ENCODE measurements at places on chromosomes 16 and 17. TPM values are rescaled to one million over a fixed set of nuclear protein-coding genes. Genes with fewer than 3 reads are reported as not detected.

GRCh38 chr17:79340333-79341221 lies 266.0 kb downstream of the ENGASE start:
- no peaks in the 10 kb centered on the region for H3K36me3 ChIP-seq
- H3K27me3 ChIP-seq: no peaks in the 10 kb centered on the region
- DNase-seq: no peak
- H3K4me1 ChIP-seq: no peaks in the 10 kb centered on the region
- no peak overlapping the region for H3K27ac ChIP-seq
- no peak overlapping the region for H3K4me3 ChIP-seq

GRCh38 chr16:83966153-83966696 lies 1.8 kb upstream of the NECAB2 start:
- H3K4me1 ChIP-seq: no peaks in the 10 kb centered on the region
- H3K4me3 ChIP-seq: no peak overlapping the region

GRCh38 chr16:86966777-86967176 lies 350.4 kb downstream of the C16orf95 start:
- H3K27ac ChIP-seq: no peak overlapping the region
- H3K4me3 ChIP-seq: no peak overlapping the region
- H3K4me1 ChIP-seq: no peaks in the 10 kb centered on the region

- H3K27ac ChIP-seq: no peak overlapping the region
- H3K36me3 ChIP-seq: no peaks in the 10 kb centered on the region
- no peaks in the 10 kb centered on the region for H3K27me3 ChIP-seq
- no peak for DNase-seq
- no peaks in the 10 kb centered on the region for H3K4me1 ChIP-seq
These were observed 3.6 kb downstream of the FA2H start for GRCh38 chr16:74770831-74771526.

DNA sequence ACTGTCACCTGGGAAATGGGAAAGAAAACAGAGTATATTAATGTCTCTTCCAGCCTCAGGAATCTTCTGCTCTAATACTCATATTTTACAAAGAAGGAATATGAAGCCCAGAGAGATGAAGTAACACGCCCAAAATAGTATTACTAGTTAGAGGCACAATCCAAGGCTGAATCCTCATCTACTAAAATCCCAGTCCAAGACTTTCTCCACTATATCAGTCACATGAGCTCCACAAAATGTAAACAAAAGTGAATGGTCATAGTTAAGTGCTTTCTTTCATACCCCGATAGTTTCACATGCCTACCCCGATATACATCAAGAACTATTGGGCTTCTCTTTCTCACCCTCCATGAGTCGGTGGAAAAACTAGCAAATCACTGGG lies 965 bp downstream of the INTS2 start:
- peaks cover 3% of the 10 kb centered on the region for H3K36me3 ChIP-seq
- H3K4me3 ChIP-seq: peak overlapping the region; percentile 47
- DNase-seq: no peak

DNA sequence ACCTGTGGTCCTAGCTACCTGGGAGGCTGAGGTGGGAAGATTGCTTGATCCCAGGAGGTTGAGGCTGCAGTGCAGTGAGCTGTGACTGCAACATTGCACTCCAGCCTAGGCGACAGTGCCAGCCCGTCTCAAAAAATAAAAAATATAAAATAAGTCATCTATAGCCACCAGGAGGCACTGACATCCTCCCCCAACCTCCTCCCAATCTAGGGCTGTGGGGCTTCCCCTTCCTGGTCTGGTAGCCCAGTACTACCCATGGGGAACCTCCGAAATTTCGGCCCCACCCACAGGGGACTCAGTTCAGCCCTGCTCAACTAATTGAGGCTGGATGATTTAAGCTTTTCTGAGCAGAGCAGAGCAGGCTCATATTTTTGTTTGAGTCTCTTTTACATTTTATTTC lies 3.2 kb downstream of the ZSCAN10 start:
- H3K36me3 ChIP-seq: no peaks in the 10 kb centered on the region
- no peak for DNase-seq
- peaks cover 7% of the 10 kb centered on the region for H3K4me1 ChIP-seq
- H3K27ac ChIP-seq: no peak overlapping the region

GRCh38 chr17:1423456-1424135 lies 23.6 kb upstream of the YWHAE start:
- no peaks in the 10 kb centered on the region for H3K27me3 ChIP-seq
- DNase-seq: no peak
- H3K4me3 ChIP-seq: no peak overlapping the region
- no peaks in the 10 kb centered on the region for H3K36me3 ChIP-seq
- H3K4me1 ChIP-seq: no peaks in the 10 kb centered on the region

GRCh38 chr16:81275795-81276194 lies 37.3 kb downstream of the BCO1 start:
- DNase-seq: no peak
- H3K27me3 ChIP-seq: no peaks in the 10 kb centered on the region
- no peaks in the 10 kb centered on the region for H3K4me1 ChIP-seq
- H3K36me3 ChIP-seq: no peaks in the 10 kb centered on the region
- H3K27ac ChIP-seq: no peak overlapping the region

DNA sequence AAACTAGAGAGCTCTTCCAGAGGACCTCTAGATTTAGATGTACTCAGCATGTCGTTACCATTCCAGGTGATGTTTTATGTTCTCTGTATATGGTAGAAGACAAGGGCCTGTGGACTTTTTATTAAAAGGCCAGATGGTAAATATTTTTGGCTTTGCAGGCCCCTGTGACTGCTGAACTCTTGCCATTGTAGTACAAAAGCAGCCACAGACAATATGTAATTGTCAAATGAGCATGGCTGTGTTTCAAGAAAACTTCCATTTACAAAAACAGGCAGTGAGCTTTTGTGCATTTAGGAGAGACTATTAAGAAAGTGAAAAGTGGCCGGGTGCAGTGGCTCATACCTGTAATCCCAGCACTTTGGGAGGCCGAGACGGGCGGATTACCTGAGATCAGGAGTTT lies 4.6 kb downstream of the NIP7 start:
- no peaks in the 10 kb centered on the region for H3K36me3 ChIP-seq
- H3K4me3 ChIP-seq: no peak overlapping the region
- H3K27ac ChIP-seq: no peak overlapping the region
- no peak for DNase-seq

GRCh38 chr16:49414671-49415070 lies 41.1 kb downstream of the C16orf78 start:
- H3K27me3 ChIP-seq: no peaks in the 10 kb centered on the region
- no peak overlapping the region for H3K27ac ChIP-seq
- H3K4me3 ChIP-seq: no peak overlapping the region
- H3K4me1 ChIP-seq: no peaks in the 10 kb centered on the region

DNA sequence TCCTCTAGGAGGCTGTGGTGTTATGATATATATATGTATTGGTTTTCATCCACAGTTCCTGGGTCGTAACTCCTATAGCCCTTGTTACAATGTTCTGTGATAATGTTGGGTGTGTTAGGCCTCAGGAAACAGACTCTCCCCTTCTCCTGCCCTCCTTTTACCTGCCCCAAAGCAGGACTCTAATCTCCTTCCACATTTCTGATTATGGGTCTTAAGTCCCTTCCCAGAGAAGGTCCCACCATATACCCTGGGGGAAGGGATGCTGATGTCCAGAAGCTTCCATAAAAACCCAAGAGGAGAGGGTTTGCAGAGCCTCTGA lies 450 bp upstream of the C1QBP start:
- no peak overlapping the region for H3K4me3 ChIP-seq
- H3K36me3 ChIP-seq: no peaks in the 10 kb centered on the region
- H3K27me3 ChIP-seq: no peaks in the 10 kb centered on the region

- no peak overlapping the region for H3K4me3 ChIP-seq
- H3K36me3 ChIP-seq: no peaks in the 10 kb centered on the region
- no peaks in the 10 kb centered on the region for H3K4me1 ChIP-seq
- H3K27ac ChIP-seq: peak overlapping the region; percentile 23
- no peaks in the 10 kb centered on the region for H3K27me3 ChIP-seq
These were observed 17.8 kb downstream of the SAP30BP start for GRCh38 chr17:75684924-75685323.

DNA sequence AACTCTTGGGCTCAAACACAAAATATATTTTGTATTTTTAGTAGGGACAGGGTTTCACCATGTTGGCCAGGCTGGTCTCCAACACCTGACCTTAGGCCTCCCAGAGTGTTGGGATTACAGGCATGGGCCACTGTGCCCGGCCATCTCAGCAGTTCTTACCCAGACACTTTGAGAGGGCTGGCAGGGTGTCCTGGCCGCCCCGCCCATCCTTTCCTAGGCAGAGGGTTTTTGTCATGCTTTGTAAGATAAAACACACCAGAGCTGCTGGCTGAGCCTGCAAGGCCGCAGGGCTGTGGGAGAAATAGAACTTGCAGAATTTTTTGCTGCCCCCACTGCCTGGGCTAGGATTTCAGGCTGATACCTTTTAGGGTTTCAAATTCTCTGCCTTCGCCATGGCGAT lies 8.7 kb downstream of the PPL start:
- peaks cover 10% of the 10 kb centered on the region for H3K4me1 ChIP-seq
- no peaks in the 10 kb centered on the region for H3K27me3 ChIP-seq
- no peak overlapping the region for H3K27ac ChIP-seq
- DNase-seq: no peak

DNA sequence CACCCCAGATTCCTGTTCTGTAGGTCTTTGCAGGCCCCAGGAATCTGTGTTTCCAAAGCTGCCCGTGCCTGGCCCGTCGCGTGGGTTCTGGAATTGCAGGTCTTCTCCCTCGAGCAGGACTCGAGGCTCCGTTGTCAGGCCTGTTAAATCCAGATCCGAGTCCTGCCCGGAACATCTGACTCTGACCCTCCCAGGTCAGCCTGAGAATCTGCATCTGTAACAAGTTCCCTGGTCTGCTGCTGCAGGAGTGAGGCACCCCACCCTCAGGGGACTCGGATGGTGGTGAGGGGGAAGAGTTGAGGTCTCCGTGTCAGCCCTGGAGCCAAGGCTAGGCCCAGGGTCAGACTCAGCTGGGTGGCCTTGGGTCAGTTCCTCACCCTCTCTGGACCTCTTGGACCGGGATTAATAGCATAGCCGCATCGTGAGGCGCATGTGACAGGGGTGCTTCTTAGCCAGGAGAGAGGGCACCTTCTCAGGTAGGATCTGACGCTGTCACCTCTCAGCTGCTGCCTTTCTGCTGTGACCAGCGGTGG lies 8.8 kb downstream of the SPIRE2 start:
- peak overlapping the region; percentile 14 for H3K4me3 ChIP-seq
- H3K27ac ChIP-seq: no peak overlapping the region
- H3K27me3 ChIP-seq: no peaks in the 10 kb centered on the region
- no peaks in the 10 kb centered on the region for H3K4me1 ChIP-seq

- no peaks in the 10 kb centered on the region for H3K4me1 ChIP-seq
- no peaks in the 10 kb centered on the region for H3K36me3 ChIP-seq
- H3K4me3 ChIP-seq: no peak overlapping the region
- H3K27ac ChIP-seq: no peak overlapping the region
- no peak for DNase-seq
These were observed 604.3 kb upstream of the RBFOX1 start for GRCh38 chr16:6728381-6728780.

GRCh38 chr16:80702696-80703095 lies 101.7 kb downstream of the CDYL2 start:
- no peaks in the 10 kb centered on the region for H3K27me3 ChIP-seq
- H3K4me3 ChIP-seq: no peak overlapping the region
- H3K27ac ChIP-seq: no peak overlapping the region
- H3K4me1 ChIP-seq: no peaks in the 10 kb centered on the region
- DNase-seq: no peak
- no peaks in the 10 kb centered on the region for H3K36me3 ChIP-seq

DNA sequence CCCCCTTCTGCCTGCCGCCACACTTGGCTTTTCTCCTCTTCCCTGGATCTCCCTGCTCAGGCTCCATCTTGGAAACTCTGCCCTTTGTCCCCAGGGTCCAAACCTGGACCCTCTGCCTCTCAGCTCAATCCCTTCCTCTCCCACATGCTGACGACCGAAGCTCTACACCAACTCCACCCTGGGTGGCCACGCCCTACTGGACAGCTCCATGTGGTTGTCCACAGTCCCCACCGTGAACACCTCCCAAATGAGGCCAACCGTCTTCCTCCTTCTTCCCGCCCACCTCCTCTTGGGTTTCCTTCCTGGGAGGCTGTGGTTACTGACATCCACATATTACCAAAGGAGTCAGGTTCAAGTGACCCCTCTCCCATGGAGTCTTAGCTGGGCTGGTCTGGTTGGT lies 22.6 kb upstream of the MLKL start:
- no peak overlapping the region for H3K27ac ChIP-seq
- DNase-seq: no peak
- H3K36me3 ChIP-seq: no peaks in the 10 kb centered on the region
- no peaks in the 10 kb centered on the region for H3K27me3 ChIP-seq

GRCh38 chr16:4208341-4208751 lies 33.5 kb downstream of the SRL start:
- no peak overlapping the region for H3K27ac ChIP-seq
- no peak overlapping the region for H3K4me3 ChIP-seq
- H3K27me3 ChIP-seq: no peaks in the 10 kb centered on the region
- H3K4me1 ChIP-seq: no peaks in the 10 kb centered on the region

GRCh38 chr16:46974352-46974751 lies 878 bp upstream of the DNAJA2 start:
- H3K27me3 ChIP-seq: no peaks in the 10 kb centered on the region
- peaks cover 5% of the 10 kb centered on the region for H3K36me3 ChIP-seq
- DNase-seq: no peak
- peak overlapping the region; percentile 85 for H3K4me3 ChIP-seq
- peak overlapping the region; percentile 90 for H3K27ac ChIP-seq

- H3K4me3 ChIP-seq: no peak overlapping the region
- DNase-seq: no peak
- H3K4me1 ChIP-seq: no peaks in the 10 kb centered on the region
- no peak overlapping the region for H3K27ac ChIP-seq
These were observed 9.3 kb downstream of the CTRB2 start for GRCh38 chr16:75197522-75198134.

- no peaks in the 10 kb centered on the region for H3K36me3 ChIP-seq
- H3K27ac ChIP-seq: peak overlapping the region; percentile 81
- H3K27me3 ChIP-seq: no peaks in the 10 kb centered on the region
- peaks cover 23% of the 10 kb centered on the region for H3K4me1 ChIP-seq
These were observed 1.4 kb downstream of the RAB26 start for GRCh38 chr16:2149630-2150417.

DNA sequence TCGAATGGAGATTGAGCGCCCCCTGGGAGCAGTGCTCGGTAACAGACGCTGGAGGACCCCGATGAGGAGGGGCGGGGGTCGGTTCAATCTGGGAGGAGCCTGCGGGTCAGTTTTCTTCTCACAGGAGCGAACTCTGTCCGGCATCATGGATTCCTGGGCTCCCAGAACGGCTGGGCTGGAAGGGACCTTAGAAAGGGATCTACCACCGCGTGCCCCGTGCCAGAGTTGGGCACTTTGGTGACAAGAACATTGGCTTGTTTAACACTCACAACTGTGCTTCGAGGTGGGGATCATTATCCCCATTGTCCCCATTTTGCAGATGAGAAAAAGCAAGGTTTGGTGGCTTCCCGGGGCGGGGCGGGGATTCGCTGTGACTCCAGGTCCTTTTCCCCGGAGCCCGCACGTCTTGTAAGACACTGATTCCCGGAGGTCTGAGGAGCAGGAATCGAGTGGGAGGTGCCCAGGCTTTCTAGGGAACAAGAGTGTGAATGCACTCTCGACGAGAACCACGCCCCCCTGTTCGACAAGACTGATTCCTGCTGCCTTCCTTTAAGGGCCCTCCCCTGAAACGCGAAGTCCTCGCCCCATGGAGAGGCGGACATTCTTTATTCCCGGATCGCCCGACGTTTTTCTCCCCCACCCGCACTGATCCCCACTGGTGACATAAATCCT lies 1.5 kb upstream of the FBXL19 start:
- H3K4me1 ChIP-seq: no peaks in the 10 kb centered on the region
- no peaks in the 10 kb centered on the region for H3K36me3 ChIP-seq
- no peaks in the 10 kb centered on the region for H3K27me3 ChIP-seq
- peak overlapping the region; percentile 62 for H3K4me3 ChIP-seq

The PIRT gene
- total RNA-seq: not detected

The GTF3C1 gene
- total RNA-seq: 36.9 TPM

The PIPOX gene
- 1.1 TPM for total RNA-seq

The KRTAP3-1 gene
- not detected for total RNA-seq

The KCNH6 gene
- 0.42 TPM for total RNA-seq

The CDH15 gene
- 2.5 TPM for total RNA-seq
